ENCODE measurements at places on chromosomes 16 and 17. TPM values are rescaled to one million over a fixed set of nuclear protein-coding genes. Genes with fewer than 3 reads are reported as not detected.

MPO gene
- total RNA-seq: not detected

TBX21 gene
- not detected for total RNA-seq

DLG4 gene
- total RNA-seq: 23.5 TPM

SCNN1G gene
- 0.33 TPM for total RNA-seq

ZP2 gene
- not detected for total RNA-seq

All from vein endothelial cell (primary cell).